ENCODE measurements at places on chromosomes 3 and 15.

DNA sequence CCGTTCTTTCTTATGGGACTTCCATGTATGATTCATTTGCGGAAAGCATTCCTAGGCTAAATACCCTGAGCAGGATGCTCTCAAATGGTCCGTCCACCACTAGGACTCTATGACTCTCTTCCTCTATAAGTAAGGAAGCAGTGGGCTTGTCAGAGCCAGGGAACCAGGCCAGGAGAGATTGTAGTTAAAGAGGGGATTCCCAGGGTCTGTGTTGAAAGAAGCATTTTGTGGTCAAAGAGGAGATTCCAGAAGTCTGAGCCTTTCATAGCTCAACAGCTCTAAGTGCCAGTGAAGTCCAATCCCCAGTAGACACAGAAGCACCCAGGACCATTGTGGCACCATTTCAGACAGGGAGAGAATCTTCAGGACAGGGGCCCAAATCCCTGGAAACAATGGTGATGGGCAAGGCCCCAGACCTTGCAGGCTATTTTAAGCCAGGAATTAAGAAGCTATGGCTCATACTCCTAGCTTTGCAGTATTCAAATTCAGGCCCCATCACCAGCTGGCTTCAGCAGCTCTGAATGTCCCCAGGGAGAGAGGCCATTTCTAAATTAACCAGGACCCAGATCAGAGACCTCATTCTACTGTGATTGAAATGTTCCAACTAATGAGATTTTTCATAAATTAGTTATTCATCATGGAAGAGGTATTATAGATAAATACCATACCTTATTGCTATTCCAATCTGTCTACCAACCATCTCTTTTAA, 81.7 kb downstream of the CD47 start:
- no peak for DNase-seq

DNA sequence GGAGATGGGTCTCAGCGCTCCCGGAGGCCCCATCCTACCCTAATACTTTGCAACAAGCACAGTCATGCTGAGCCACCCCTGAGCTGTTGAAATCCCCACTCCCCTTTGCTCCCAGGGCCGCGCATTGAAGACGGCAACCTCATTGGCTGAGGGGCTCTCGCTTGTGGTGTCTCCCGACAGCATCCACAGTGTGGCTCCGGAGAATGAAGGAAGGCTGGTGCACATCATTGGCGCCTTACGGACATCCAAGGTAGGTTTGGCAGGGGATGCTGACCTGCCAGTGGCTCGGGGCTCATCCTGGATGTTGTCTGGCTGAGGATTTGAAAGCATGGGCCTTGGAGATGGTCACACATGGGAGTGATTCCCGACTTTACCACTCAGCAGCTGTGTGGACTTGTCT, 5.9 kb downstream of the TMEM43 start:
- no peak for DNase-seq

- no peak for DNase-seq
These were observed 43.8 kb upstream of the CMTM8 start for GRCh38 chr3:32194653-32195052.

DNA sequence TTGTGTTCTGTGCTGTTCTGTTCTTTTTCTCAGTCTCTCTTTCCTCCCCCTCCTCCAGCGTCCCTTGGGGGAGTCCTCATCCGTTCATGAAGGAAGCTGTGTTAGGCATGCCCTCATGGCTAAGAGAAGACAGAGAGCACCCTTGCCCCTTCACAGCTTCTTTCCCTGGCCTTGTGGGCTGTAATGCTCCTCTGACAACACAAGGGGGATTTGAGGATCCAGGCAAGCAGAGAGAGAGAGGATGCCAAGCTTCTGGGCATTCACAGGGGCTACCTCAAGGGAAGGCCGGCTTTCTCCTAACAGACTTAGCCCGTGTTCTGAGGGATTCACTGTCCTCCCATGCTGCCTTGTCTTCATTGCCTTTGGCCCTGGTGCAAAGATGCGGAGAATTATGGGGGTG, 389.5 kb downstream of the LRTM1 start:
- DNase-seq: no peak

- no peak for DNase-seq
These were observed 39.0 kb downstream of the MECOM start for GRCh38 chr3:169624533-169624972.

- DNase-seq: no peak
These were observed 858 bp downstream of the RBM5 start for GRCh38 chr3:50089609-50089945.
